ENCODE measurements at places on chromosomes 6 and 20.

- DNase-seq, result no peak
Measured at GRCh38 chr6:151381722-151382121, 9.6 kb downstream of the ZBTB2 start.

GRCh38 chr20:57509665-57510237 is 15.2 kb downstream of the CTCFL start:
- DNase-seq, result no peak

- DNase-seq, result no peak
Measured at GRCh38 chr6:18265787-18266522, 1.6 kb upstream of the DEK start.

DNA sequence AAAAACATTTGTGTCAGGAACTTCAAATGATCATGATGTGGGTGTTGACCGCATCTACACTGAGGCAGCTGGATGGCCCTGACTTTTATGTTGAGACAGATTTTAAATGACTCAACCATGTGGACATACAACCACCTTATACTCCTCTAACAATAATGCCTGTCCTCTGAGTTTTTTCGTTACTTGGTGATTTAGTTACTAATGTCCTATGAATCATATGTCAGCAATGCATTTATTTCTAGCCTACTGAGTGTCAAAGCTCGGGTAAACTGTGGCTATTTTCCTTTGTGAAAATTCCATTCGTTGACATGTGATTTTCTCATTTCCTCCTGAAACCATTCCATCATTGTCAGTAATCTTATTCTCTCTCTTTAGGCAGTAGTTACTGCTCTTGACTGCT is 38.9 kb upstream of the NKX2-4 start:
- no peak for DNase-seq

- DNase-seq, result no peak
Measured at GRCh38 chr20:56630086-56630493, 984 bp downstream of the TFAP2C start.

- no peak for DNase-seq
Measured at GRCh38 chr6:30981942-30982772, 1.4 kb upstream of the MUC21 start.

DNA sequence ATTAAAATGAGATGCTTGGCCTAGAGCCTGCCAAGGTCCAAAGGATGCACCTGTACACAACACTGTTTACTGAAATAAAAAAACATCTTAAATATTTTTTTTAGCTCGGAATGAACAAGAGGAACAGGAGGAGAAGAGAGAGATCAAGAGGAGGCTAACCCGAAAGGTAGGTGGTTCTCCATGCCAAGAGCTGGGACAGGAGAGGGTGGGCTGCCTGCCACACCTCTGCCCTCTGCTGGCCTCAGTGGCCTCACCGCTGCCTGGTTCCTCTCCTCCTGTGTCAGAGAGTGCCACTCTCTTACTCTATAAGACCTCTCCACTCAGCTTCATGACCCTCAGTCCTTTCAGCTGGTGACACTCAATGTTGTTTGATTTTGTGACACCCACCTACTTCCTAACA is 50.2 kb downstream of the TBC1D7 start:
- DNase-seq, result no peak

- peak; percentile 26 for DNase-seq
Measured at GRCh38 chr6:110874880-110875547, 429 bp downstream of the AMD1 start.

- DNase-seq, result peak; percentile 22
Measured at GRCh38 chr6:166253281-166253681, 54.9 kb downstream of the PRR18 start.

DNA sequence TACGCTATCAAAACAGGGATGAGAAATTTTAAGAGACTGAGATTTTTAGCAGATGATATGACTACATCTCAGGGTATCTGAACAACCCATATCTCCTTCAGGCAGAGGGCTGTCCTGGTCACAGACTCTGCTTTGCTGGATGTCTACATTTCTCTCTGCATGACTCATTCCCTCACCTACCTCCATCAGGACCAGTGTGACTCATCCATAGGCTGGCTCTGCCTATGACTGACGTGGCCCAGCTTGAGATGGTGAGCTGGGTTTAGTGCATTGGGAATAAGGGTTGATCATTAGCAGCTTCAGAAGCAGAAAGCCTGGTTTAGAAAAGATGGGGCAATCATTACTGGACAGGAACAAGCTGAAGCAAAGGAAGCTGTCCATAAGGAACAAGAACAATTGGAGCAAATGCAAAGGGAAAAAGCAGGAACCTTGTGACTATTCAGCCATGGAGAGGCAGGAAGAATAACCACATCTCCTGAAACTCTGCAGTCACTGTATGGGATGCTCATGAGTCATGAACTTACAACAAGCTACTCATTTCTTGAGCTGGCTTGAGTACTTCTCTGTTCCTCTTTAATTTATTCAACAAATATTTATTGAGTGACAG is 86.4 kb upstream of the CBLN4 start:
- DNase-seq, result no peak

DNA sequence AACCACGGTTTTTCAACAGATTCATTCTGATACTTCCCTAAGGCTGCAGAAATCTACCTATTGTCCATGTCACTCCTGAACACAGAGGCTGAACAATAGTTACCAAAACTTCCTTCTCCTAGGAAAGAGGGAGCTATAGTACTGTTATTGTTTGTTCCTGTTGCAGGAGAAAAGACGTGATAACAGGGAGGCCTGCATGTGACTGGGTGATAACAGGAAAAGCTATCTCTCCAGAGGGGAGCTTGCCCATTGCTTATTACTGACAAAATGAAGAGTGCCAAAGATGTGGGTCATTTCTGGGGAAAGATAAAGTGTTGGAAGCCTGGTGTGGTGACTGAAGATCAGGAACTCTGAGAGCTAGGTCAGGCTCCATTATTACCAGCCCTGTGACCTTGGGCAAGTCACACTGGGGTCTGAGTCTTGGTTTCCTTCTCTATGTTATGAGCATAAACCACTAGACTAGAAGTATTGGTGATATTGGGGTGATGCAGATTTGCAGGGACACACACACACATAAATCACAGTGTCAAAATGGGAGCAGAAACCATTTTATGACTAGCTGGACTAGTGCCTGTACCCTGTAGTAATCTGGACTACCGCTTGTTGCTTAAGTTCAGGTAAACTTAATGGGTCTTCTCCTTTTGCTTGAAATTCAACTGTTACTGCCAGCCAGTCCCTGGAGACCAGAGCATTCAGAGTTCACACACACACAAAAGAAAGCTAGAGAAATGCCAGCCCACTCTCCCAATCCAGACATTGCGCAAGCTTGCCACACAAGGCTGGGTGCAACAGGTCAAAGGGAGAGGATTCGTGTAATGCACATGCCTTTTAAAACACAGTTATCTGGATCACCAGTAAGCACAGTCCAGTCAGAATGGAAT is 136.0 kb upstream of the CNR1 start:
- DNase-seq, result no peak

- peak; percentile 65 for DNase-seq
Measured at GRCh38 chr6:73521351-73521985, 636 bp upstream of the EEF1A1 start.

DNA sequence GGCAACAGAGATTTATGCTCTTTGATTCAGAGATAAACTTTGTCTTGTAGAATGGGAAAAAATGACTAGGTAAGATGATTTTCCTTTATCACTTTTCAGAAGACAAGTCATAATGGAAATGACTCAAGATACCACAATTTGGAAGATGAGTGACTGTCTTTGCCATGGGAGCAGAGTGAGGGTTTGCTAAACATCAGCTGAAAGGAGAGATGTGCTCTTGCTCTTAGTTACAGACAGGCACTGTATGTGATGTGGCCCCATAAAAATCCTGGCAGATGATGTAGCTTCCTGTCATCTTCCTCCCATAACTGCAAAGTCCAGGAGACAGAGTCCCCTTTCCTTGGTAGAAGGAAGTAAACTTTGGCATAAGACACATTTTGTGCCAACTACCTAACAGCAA is 47.6 kb downstream of the BACH2 start:
- no peak for DNase-seq

- DNase-seq, result no peak
Measured at GRCh38 chr6:28371706-28372451, 22.1 kb downstream of the ZKSCAN3 start.

DNA sequence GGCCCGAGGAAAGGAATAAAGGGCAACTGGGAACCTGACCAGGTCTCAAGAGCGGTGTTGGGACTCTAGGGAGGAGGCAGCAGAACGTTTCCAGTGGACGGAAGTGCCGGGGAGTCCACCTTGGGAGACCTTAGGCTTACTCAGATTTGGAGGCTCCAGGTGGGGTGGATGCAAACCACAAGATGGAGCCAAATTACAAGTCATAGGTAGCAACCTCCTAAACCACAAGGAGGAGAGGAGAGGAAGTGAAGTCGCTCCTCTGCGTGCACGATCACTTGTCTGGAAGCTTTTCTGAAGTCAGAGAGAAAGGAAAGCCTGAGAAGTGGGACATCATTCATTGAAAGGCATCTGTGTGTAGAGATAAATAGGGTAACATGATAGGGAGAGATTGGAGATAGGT is 9.3 kb downstream of the HLA-DOA start:
- DNase-seq, result no peak

- no peak for DNase-seq
Measured at GRCh38 chr20:58596244-58596643, 54.8 kb upstream of the STX16 start.

GRCh38 chr6:117487821-117488220 is 5.3 kb downstream of the DCBLD1 start:
- no peak for DNase-seq

- DNase-seq, result no peak
Measured at GRCh38 chr6:167409694-167410093, 84.8 kb downstream of the TTLL2 start.

DNA sequence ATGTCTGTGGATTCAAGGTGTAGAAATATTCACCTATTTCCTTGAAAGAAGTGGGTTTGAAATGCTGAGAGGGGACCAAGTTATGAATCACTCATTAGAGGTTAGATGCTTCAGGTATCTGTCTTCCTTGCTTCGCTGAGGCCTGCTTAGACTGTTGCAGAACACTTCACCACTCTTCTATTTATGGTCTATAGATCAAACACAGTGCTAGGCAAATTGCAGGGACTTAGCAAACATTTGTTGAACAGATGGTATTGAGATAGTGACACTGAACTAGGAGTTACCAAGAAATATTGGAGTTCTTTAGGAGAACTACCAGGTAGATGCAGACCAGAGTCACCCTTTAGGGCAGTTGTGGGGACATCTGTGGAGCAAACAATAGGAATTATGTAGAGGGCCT is 123.8 kb downstream of the RFPL4B start:
- DNase-seq, result no peak

DNA sequence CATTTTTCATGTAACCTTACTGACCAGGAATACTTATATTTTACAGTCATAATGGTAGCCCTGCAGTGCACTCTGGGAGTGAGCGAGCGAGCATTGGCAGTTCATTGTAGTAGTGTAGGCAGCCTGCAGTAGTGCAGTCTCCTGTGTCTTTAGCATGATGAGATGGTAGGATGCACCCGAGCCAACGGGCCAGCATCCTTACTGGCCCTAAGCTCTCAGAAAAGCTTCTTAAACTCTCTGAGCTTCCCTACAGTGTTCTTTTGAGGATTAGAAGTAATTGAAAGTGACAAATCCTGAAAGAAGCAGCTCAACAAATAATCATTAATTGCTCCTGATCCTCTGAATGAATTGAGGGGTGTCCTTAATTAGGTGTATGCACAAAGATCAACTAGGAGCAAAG is 20.9 kb downstream of the SLC9A8 start:
- DNase-seq, result no peak

DNA sequence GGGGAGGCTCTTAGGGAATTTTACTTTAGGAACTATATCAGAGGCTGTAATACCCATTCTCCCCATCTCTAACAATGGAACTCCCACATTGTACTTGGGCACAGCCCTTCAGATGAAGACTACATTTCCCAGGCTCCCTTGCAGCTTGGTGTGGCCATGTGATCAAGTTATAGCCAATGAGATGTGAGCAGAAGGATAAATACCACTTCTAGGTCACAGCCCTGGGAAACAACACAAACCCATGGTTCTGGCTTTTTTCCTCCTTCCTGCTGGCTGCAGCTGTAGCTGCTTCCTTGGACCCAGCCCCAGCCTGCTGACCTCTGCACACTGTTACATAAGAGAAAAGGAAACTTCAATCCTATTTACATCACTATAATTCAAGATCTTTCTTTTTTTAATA is 445.9 kb upstream of the JARID2 start:
- DNase-seq, result no peak

DNA sequence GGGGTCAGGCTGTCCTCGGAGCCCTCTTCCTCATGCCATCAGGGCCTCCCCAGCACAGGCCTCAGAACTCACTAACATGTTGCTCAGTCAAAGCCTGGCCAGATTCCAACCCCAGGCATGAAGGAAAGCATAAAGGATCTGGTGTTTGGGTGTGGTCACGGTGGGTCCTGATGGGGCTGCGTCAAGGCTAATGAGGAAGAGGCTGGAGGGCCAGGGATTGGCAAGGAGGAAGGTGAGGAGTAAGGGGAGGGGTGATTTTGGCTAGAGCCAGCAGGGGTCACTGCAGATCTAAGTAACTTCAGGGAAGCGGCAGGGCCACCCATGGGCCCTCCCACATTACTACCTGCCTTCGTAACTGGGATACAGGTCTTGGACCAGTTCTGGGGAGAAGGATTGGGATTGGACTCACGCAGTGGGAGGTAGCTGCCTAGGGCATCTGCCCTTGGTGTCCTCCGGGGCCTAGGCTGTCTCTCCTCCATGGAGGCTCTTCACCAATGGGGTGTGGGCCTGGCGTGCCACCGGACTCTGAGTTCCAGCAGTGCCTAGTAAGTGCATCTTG is 36.2 kb upstream of the MRPS18A start:
- peak; percentile 69 for DNase-seq

DNA sequence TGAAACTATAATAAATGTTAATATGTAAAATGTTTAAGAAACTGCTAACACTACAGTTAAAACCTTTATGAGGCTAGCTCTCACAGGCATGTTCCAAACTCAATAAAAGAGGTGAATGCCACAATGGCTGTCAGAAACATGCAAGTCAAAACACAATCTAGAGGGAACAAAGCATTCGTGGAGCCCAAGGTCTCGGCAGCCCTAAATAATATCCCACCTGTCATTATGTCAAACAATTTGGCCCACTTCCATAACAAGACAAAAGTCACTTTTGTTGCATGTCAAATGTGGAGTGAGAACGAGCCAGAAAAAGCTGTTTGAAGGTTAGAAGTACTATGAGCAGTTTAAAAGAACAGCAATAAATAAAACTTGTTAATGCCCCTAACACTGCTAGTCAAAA is 181.9 kb downstream of the GMDS start:
- no peak for DNase-seq

DNA sequence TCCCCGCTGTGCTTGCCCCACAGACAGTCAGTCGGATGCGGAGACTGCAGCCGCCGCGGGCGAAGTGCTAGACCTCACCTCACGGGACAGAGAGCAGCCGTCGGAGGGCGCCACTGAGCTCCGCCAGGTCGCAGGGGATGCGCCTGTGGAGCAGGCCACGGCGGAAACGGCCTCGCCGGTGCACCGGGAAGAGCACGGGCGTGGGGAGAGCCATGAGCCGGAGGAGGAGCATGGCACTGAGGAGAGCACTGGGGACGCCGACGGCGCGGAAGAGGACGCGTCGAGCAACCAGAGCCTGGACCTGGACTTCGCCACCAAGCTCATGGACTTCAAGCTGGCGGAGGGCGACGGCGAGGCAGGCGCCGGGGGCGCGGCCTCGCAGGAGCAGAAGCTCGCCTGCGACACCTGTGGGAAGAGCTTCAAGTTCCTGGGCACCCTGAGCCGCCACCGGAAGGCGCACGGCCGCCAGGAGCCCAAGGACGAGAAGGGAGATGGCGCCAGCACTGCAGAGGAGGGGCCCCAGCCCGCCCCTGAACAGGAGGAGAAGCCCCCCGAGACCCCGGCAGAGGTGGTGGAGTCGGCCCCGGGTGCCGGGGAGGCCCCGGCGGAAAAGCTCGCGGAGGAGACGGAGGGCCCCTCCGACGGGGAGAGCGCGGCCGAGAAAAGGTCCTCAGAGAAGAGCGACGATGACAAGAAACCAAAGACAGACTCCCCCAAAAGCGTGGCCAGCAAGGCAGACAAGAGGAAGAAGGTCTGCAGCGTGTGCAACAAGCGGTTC is 66.4 kb downstream of the SSR1 start:
- DNase-seq, result no peak

Measured in stimulated activated CD4-positive, alpha-beta T cell treated with anti-CD3 and anti-CD28 coated beads, Interleukin-2, amount 100 ng/mL, for 48 hours (primary cell).